NCI-H774 (cell line): ENCODE measurements at places on chromosomes 7 and 10.
A peak's percentile ranks its signal among the peaks of the same experiment; 100 is the strongest.

DNA sequence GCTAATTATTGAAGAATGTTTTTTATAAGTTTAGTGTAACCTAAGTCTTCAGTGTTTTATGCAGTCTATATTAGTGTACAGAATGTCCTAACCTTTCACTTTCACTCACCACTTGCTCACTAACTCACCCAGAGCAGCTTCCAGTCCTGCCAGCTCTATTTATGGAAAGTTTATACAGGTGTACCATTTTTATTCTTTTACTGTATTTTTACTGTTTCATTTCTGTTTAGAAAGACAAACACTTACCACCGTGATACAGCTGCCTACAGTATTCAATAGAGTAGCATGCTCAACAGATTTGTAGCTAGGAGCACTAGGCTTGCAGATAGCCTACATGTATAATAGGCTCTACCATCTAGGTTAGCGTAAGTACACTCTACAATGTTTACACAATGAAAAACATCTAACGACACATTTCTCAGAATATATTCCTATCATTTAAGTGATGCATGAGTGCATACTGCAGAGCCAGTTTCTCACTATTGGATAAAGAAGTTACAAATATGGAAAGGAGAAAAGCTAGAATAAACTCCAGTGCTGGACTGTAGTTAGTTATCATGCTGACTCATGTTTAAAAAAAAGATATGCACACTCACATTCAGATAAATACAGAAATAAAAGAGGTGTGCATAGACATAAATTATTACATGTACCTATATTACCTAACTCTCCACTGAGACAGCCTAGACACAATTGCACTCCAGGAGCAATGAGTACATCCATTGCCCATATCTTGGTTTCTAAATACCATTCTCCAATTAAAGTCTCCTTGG lies 30.4 kb downstream of the STEAP1B start:
- peak; percentile 96 for DNase-seq

- DNase-seq: no peak
These were observed 33.1 kb downstream of the RCC1L start for GRCh38 chr7:75040512-75040911.

GRCh38 chr10:112376396-112376790 lies 2.5 kb downstream of the ACSL5 start:
- no peak for DNase-seq

- no peak for DNase-seq
These were observed 27.5 kb downstream of the HOXA1 start for GRCh38 chr7:27068259-27068658.

DNA sequence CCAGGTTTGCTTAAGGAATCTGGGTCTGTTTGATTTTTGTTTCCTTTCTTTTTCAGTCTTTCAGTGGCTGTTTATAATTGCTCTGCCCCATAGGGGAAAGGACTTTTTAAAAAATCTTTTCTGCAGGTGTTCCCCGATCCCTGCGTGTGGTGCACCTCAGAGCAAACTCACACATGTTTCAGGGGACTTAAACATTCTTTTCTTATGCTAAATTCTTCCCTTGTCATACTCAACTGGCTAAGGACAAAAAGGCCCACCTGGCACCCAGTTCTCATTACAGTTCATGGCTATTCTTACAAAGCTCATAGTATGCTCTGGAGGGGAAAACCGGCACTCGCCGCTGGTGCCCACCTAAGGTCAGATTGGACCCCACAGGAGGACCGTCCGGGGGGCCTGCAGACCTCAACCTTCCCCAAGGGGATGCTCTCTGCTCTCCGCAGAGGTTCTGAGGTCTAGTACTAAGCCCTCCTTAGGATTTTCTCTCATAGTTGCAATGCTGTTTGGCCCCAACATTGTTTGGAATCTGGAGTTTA lies 220.3 kb downstream of the HGF start:
- no peak for DNase-seq

- no peak for DNase-seq
These were observed 2.6 kb upstream of the SEC31B start for GRCh38 chr10:100522107-100522801.

DNA sequence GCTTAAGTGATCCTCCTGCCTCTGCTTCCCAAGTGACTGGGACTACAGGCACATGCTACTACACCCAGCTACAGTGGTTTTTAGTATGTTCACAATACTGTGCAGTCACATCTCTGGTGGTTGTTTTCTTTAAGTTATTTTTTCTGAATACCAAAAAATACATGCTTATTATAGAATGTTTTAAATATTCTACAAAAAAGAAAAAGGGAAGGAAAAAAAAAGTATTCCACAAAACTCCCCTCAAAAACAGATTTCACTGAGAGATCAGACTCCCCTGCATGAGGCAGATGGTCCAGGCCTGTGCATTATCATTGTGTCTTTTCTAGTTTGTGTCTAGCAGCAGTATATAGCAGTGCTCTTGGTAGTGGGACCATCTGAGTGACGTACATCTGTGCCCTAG lies 36.8 kb downstream of the OGDH start:
- no peak for DNase-seq

DNA sequence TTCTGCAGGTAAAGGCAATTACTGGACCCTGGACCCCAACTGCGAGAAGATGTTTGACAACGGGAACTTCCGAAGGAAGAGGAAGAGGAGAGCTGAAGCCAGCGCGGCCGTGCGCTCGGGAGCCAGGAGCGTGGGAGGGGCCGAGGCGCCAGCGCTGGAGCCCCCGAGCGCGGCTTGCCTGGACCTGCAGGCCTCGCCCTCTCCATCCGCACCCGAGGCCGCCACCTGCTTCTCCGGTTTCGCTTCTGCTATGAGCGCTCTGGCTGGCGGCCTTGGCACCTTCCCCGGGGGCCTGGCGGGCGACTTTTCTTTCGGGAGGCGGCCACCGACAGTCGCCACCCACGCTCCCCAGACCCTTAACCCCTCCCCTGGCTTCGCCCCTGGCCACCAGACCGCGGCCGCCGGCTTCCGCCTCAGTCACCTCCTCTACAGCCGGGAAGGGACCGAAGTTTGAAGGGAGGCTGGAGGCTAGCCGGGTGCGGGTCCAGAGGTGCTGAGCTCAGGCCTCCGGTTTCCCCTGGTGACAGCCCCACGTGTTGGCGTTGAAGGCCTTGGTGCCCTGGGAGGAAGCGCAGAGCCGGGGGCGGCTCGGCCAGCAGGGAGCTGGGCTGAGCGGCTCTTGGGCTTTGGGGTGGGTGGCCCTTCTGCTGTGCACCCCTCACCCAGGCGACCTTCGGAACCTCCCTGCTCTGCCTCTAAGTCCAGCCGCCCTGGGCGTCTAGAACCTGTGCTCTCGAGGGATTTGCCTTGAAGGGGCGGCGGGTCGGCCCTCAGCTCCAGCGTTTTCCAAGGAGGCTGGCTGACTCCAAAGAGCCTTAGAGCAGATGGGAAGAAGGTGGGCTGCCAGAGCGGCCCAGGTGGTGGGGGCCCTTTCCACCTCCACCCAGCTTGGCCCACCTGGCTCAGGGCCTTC lies 1.8 kb downstream of the FOXI2 start:
- DNase-seq: no peak

- DNase-seq: no peak
These were observed 4.2 kb upstream of the RPEL1 start for GRCh38 chr10:103241262-103242011.

DNA sequence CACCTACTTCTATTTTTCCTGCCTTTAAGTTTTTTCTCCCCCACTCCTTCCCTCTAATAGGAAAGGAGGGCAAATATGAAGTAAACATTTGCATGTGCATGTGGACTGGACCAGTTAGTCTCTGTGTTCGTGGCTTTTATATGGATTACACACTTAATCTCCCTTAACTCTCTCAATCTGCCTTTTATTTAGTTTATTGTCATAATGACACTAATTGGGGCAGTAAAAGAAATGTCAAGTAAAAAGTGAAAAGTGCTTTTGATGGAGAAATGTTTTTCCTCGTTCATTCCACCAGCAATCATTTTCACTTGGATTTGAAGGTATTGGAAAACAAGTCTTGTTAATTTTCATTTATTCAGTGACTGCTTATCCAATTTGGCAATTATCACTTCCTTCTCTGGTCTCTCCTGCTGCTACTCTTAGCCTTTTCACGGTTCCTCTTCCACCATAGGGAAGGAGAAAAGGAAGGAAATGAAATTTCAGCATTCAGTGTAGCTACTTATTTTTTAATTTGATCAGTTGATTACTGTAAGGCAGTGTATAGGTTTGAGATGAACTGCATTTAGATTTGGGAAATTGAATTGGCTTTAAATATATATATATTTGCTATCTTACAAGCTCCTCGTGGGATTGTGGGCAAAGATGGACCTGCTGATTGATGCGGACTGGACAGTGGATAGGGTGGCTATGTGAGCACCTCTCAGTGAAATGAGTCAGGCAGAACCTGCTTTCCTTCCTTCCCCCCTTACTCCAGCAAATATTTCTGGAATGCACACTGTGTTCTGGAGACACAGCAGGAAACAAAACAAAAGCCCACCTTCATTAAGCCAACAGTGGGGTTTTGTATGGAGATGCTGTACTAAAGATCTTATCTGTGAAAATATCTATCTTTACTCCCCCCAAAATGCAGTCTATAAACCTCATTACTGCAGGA lies 77.5 kb downstream of the LRRC4 start:
- no peak for DNase-seq

DNA sequence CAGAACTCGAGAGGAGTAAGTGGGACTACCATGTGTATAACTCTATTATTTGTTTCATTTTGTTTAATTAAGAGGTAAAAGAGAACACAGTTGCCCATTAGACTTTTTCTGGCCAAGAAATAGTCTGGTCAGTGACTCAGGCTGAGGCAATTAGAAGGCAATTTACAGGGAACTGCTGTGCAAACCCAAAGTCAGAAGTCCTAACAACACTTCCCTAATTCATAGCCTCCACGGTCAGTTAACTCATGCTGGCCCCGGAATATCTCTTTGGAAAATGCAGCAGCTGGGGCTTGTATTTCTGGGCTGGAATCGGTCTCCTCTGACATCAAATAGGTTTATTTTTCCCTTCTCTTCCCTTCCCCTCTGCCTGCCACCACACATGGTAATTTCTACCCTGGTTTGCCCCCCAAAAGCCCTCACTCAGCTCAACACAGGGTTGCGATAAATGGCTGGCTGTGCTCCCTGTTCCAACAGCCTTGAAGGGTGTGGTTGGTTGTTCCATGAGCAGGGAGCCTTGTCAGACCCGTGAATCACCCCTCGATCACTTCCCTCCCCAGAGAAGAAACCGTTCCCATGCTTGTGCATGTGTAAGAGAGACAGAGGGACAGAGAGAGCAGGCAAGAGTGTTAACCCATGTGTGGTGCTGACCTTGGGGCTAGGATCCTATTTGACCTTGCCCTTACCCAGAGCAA lies 5.3 kb downstream of the SH3PXD2A start:
- DNase-seq: no peak

GRCh38 chr7:23383225-23383624 lies 84.1 kb downstream of the MALSU1 start:
- DNase-seq: no peak

DNA sequence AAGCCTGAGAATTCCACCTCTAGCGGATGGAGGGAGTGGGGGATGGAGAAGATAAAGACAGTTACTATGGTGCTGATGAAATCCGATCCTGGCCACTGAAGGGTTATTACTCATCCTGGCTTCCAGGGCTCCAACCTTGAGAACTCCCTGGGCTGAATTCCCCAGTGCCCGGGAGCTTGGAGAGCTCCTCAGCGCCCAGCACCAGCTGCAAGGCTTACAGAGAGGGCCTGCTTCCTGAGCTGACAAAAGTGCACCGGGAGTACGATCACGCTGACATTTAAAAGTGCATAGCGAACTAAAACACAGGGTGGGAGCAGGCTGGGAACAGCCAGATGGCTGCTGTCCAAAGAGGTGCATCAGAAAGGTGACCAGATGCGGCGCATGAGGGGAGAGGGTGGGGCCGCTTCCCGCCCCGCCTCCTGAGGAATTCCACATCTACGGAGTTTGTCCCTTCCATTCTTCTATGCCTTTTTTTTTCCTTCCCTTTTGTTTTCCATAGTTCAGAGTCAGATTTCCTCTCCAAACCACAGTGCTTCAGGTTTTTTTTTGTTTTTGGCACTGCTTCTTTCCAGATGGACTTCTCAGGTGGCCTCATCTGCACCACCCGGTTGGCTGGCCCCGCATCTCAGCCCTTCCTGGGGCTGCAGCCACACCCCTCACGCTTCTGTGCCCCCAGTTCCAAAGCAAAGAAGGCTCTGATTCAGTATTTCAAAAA lies 62.4 kb upstream of the MKRN1 start:
- DNase-seq: no peak

DNA sequence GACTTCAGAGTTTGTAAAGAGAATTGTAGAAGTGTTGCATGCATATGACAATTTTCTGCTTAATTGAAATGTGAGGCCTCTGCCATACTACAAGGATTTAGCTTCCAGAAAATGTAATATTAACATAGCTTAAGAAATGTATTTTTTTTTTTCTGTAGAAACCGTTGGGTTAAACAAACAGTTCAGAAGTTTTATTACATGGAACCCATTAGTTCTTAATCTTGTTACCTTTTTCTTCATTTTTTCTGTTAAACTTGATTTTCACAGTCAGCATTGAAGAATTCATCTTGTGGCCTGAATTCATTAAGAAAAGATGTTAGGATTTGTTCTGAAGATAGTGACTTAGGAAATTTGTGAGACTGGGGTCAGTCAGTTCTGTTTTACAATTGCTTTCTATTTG lies 4.9 kb downstream of the PTEN start:
- no peak for DNase-seq

DNA sequence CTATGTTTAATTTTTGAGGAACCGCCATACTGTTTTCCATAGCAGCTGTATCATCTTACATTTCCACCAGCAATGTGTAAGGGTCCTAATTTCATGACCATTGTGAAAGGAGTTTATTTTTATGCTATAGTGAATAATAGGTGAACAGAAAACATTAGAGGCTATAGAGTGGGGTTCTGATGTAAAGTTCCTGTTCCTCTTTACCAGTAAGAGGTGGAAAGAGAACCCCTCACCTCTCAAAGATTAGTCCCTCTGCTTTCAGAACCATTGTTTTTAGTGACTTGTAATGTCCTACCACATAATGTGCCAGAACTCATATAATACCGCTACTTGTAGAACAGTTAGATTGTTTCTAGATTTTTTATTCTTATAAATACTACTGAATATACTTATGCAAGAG lies 34.2 kb downstream of the SUFU start:
- no peak for DNase-seq
